Naive B cell (primary cell): ENCODE measurements at places on chromosomes 12 and 14.

DNA sequence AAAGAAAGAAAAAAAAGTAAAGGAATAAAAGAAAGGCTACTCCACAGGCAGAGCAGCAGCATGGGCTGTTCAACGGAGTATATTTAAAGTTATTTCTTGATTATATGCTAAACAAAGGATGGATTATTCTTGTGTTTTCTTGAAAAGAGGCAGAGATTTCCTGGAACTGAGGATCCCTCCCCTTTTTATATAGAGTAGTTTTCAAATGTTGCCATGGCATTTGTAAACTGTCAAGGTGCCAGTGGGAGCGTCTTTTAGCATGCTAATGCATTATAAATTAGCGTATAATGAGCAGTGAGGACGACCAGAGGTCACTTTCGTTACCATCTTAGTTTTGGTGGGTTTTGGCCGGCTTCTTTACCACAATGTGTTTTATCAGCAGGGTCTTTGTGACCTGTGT lies 383.0 kb downstream of the PCNX1 start:
- DNase-seq, result no peak

DNA sequence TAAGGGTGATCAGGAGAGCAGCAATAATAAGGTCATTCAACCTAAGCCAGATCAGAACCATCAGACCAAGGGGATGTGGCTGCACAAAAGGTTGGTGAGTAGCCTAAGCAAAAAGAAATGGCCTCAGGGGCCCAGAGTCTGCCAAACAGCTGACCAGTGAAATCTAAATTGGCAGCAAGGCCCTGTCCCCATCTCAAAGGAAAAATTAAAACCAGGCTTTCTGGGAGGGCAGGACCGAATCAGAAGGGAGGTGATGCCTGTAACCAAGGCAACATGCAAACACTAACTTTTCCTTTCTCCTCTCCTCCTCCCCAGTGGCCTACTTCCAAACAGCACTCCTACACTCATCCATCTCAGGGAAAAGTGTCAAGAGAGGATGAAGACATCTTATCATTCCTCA lies 256.4 kb downstream of the NUAK1 start:
- no peak for DNase-seq

DNA sequence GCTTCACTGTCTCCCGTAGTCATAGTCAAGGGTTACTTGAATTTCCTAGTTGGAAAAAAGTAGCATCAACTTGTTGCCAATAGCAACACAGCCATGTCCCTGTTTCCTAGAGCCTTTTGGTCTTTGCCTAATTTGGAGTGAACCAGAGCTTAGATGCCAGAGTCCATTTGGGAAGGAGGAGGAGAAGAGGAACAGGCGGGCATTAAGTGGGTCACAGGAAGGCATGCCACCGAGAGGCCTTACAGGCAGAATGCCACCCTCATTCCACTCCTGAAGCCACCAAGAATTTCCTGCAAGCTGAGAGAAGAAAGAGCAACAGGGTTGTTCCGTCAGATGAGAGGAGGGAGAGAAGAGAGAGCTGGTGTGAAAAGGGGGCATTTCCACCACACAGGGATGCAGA lies 339.5 kb downstream of the DPF3 start:
- no peak for DNase-seq

DNA sequence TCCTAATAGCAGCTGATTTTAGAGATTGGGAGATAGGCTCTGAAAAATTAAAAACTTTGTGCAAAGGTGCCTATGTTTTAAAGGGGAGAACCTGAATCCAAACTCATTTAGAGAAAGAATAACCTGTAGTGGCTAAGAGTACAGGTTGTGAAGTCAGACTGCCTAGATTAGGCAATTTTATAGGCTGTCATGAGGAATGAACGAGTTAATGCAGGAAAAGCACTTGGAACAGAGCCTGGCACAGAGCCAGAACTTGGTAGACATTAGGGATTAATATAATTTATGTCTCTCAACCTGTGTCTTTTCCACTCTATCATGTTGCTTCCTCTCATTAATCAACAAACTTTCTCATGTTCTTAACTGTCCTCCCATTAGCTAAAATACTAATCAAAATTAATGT lies 98.1 kb downstream of the WIF1 start:
- no peak for DNase-seq

- no peak for DNase-seq
Measured at GRCh38 chr12:39070775-39071174, 165.4 kb upstream of the CPNE8 start.

DNA sequence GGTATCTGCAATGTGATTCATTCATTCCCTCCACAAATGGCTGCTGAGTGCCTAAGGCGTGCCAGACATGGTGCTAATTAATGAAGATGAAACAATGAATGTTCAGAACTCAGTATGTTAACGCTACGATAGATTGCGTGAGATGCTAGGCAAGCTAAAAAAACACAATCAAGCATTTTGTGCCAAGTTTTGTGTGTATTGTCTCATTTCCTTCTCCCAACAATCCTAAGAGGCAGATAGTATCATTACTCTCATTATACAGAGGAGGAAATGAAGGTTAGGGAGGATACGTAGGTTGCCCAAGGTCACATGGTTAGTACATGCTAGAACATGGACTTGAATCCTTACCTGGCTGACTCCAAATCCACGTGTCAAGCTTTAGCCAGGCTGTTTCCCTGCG lies 264.4 kb downstream of the EFCAB11 start:
- no peak for DNase-seq

- no peak for DNase-seq
Measured at GRCh38 chr14:70643967-70644366, 2.3 kb downstream of the TTC9 start.

DNA sequence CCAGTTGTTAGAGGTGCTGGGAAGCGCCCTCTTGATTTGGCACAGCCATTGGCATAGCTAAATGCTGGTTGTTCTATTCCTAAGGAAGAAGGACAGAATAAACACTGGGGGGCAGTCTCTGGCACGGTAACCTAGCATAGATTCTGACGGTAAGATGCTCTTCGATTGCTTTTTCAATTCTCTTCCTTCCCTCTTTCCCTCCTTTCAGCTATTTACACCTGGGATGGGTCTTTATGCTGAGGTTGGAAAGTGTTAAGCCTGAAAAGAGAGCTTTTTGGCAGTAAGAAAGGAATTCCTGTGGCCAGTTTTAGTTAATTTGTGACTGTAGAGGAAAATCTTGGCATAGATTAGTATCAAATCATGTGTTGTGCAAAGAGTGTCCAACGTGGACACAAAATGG lies 162.8 kb downstream of the SNAPC1 start:
- DNase-seq, result peak; percentile 38

DNA sequence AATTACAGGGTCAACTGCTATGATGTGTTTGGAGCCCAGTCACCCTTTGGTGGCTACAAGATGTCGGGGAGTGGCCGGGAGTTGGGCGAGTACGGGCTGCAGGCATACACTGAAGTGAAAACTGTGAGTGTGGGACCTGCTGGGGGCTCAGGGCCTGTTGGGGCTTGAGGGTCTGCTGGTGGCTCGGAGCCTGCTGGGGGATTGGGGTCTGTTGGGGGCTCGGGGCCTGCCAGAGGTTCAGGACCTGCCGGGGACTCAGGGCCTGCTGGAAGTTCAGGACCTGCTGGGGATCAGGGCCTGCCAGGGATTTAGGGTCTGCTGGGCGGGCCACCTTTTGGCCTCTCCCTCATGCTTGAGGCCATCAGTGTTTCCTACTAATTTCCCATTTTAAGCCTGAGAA lies 37.1 kb downstream of the ALDH2 start:
- DNase-seq, result no peak

DNA sequence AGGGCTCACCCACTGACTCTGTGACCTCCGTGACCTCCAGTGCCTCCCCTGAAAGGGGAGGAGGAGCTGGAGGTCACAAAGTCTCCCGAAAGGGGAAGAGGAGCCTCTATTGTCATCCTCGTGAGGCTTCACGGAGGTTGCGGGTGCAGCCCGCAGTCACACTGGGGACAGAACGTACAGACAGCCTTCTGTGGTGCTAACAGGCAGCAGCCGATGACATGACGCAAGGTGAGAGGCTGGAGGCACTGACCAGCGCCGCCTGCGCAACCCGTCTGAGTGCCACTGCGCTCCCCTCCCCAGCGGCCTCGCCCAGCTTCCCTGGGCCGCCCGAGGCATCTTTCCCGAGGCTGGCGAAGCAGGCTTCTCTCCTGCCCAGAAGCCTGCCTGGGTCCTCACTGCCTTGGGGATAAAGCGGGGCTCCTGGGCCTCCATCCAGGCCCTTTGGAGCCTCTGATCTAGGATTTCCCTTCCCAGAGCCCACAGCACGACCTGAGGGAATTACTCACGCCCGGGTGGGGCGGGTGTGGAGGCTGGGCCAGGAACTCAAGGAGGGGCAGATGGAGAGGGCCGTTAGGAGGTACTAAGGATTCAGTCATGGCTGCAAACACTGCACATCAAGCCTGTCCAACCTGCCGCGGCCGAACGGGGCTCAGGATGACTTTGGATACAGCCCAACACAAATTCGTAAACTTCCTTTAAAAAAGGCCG lies 12.3 kb upstream of the LBHD2 start:
- DNase-seq, result no peak

GRCh38 chr14:105701456-105702274 lies 175.3 kb downstream of the TMEM121 start:
- DNase-seq, result no peak

- DNase-seq, result no peak
Measured at GRCh38 chr12:42236017-42236416, 2.0 kb downstream of the YAF2 start.

DNA sequence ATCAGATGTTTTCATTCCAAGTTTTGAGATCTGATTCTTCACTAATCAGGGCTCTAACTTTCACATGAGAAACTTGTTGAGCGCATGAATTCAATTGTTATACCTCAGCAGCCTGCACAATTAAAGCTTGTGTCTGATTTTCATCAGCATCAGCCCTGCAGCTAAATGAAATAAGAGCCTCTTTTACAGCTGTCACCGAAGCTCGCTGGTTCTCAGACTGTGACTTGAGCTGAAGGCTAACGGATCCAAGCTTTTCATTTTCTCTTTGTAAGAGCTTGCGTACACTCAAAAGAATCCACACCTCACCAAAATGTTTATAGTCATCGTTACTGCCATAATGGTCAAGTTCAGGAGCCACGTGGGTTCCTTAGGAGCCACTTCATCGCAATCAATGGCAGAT lies 65.5 kb upstream of the BEGAIN start:
- no peak for DNase-seq

DNA sequence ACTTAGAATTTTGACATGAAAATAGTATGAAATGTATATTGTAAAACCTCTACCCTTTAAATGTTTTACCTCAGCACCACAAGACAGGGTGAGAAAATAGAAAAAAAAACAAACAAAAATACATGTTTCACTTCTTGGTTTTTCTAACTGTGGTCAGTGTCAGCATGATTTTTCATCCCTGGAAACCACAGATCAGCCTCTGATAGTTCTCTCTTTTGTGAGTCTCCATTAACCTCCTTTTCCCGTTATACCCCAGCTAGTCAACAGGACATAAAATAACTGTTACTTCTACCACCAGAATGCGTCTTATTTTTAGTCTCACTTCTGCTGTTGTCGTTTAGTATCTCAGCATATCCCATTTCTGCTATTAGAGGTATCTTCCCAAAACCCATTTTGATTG lies 48.3 kb upstream of the KCNMB4 start:
- DNase-seq, result peak; percentile 25

GRCh38 chr14:104557086-104557485 lies 22.5 kb upstream of the C14orf180 start:
- DNase-seq, result no peak

DNA sequence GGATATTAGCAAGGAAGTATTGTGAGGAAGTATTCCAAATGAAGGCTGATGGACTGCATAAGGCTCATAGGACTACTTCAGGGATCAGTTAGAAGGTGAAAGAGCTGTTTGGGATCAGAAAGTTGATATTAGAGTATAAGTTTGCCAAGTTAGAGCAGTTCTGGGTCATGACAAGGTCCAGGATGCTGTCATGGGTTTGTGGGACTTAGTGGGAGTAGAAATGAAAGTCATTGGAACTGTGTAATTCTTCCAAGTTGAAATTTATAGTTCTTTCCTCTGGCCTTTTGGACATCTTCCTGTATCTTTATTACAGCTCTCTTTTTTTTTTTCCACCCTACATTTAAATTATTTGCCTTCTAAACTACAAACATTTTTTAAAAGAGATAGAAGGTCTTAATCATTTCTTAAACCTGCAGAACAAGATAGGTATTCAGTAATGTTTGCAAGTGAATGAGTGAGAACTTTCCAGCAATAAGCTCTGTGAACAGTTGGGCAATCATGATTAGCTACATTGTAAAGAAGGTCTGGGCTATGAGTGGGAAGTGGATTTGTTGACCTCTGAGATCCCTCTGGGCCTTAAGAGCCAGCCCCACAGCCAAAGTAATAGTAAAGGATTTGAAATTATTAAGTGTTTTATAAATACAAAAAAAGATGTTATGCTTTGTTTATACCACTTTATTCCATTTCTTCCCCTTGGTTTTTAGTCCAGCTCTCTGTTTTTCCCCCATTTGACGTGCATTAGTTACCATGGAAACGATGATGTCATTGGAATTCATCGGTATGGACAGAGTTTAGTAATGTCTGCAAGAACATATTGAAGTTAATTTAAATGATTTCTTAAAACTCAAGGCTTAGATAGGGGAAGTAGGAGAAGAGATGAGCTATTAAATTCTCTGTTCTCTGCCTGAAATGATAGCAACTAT lies 247.9 kb upstream of the ARHGAP5 start:
- no peak for DNase-seq

- DNase-seq, result no peak
Measured at GRCh38 chr14:75051556-75051899, 261 bp upstream of the MLH3 start.

GRCh38 chr14:21526672-21527317 lies 649 bp upstream of the SALL2 start:
- no peak for DNase-seq

GRCh38 chr12:90037740-90038139 lies 329.1 kb upstream of the ATP2B1 start:
- DNase-seq, result no peak
